ENCODE measurements at places on chromosomes 5 and 9. TPM values are rescaled to one million over a fixed set of nuclear protein-coding genes. Genes with fewer than 3 reads are reported as not detected.

The FAT2 gene
- total RNA-seq = not detected

The PCDHGC3 gene
- total RNA-seq = 142 TPM

- H3K4me1 ChIP-seq = no peaks in the 10 kb centered on the region
- no peaks in the 10 kb centered on the region for H3K36me3 ChIP-seq
- DNase-seq = no peak
- H3K27me3 ChIP-seq = no peaks in the 10 kb centered on the region
- no peak overlapping the region for H3K4me3 ChIP-seq
- H3K27ac ChIP-seq = no peak overlapping the region
These were observed 412.7 kb downstream of the CDH10 start for GRCh38 chr5:24232041-24232440.

GRCh38 chr9:27353474-27354229 lies 56.7 kb upstream of the EQTN start:
- no peaks in the 10 kb centered on the region for H3K36me3 ChIP-seq
- H3K4me1 ChIP-seq = no peaks in the 10 kb centered on the region
- no peak overlapping the region for H3K27ac ChIP-seq
- H3K27me3 ChIP-seq = no peaks in the 10 kb centered on the region

DNA sequence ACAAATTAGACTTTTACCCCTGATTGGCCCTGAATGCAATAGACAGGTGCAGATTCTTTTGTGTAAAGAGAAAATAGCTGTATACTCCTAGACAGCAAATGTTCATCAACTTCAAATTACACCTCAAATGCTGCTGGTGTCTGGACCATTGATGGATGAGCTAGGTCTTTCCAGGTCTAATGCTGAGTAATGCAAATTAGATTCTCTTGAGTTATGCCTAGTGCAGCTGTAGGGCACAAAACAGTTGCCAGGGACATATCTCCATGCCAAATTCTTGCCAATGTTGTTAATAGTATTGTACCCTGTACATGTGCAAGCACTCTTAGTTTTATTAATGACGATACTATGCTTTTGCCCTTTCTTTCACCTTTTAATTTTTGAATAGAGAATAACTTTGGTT lies 72.3 kb upstream of the CNTLN start:
- no peak overlapping the region for H3K27ac ChIP-seq
- H3K27me3 ChIP-seq = no peaks in the 10 kb centered on the region
- DNase-seq = no peak
- H3K36me3 ChIP-seq = no peaks in the 10 kb centered on the region
- no peak overlapping the region for H3K4me3 ChIP-seq
- H3K4me1 ChIP-seq = no peaks in the 10 kb centered on the region

GRCh38 chr5:128264564-128265360 lies 181.2 kb downstream of the SLC12A2 start:
- no peak overlapping the region for H3K27ac ChIP-seq
- peaks cover 40% of the 10 kb centered on the region for H3K36me3 ChIP-seq
- no peaks in the 10 kb centered on the region for H3K4me1 ChIP-seq
- peaks cover 11% of the 10 kb centered on the region for H3K27me3 ChIP-seq
- no peak overlapping the region for H3K4me3 ChIP-seq

DNA sequence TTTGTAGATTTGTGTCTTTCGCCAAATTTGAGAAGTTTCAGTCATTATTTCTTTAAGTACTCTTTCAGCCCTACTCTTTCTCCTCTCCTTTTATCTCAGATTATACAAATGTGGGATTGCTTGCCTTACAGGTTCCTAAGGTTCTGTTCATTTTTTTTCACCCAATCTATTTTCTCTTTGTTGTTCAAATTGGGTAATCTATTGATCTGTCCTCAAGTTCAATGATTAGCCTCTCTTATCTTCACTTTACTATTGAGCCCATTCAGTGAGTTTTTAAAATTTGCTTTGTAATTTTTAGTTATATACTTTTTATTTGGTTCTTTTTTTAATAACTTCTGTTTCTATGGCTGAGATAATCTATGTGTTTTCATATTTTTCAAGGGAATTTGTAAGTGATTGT lies 282.1 kb downstream of the FER start:
- H3K27me3 ChIP-seq = no peaks in the 10 kb centered on the region
- H3K4me3 ChIP-seq = no peak overlapping the region
- peaks cover 20% of the 10 kb centered on the region for H3K4me1 ChIP-seq
- DNase-seq = no peak
- H3K36me3 ChIP-seq = no peaks in the 10 kb centered on the region
- H3K27ac ChIP-seq = no peak overlapping the region

- no peaks in the 10 kb centered on the region for H3K27me3 ChIP-seq
- H3K27ac ChIP-seq = peak overlapping the region; percentile 83
- H3K4me3 ChIP-seq = peak overlapping the region; percentile 67
- H3K36me3 ChIP-seq = no peaks in the 10 kb centered on the region
- peaks cover 45% of the 10 kb centered on the region for H3K4me1 ChIP-seq
- peak; percentile 94 for DNase-seq
These were observed 19.0 kb downstream of the TMEM8B start for GRCh38 chr9:35847792-35848572.

DNA sequence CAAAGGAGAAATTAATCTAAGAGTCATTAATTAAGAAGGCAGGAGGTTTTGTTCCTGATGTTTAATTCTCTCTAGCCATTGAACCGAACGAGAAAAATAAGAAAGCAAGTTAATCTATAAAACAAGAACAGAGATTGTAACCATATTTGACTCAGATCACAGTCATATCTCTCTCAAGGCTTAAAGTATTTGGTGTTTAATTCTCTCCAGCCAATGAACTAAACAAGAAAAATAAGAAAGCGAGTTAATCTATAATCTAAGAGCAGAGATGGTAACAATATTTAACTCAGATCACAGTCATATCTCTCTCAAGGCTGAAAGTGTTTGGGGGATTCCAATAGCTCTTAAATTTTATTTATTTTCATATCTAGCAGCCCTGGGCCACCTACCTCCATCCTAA lies 74.4 kb upstream of the SHISAL2B start:
- H3K27me3 ChIP-seq = peaks cover 1% of the 10 kb centered on the region
- H3K4me1 ChIP-seq = no peaks in the 10 kb centered on the region
- no peak overlapping the region for H3K27ac ChIP-seq
- no peak for DNase-seq

DNA sequence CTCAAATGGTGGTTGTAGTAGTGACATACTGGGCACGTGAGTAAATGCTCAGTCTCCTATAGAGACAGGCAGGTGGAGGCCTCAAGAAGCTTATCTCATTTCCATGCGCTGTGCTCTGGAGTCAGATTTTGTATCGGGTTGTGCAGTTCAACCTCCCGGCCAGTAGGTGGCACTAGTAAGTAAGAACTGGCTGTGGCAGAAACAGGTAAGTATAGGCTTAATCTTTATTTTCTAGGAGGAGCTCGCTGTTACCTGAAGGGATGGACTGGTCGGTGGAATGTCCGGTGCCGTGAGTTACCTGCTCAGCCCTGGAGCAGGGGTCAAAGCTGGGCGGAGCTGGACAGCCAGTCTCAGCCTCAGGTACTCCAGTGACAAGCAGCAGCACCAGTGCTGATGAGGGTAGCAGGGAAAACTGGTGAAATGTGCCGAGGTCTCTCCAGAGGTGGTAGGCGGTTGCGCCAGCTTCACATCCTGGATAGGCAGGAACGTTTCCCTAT lies 880.1 kb upstream of the SEMA6A start:
- H3K27me3 ChIP-seq = no peaks in the 10 kb centered on the region
- no peak overlapping the region for H3K4me3 ChIP-seq
- DNase-seq = no peak
- H3K27ac ChIP-seq = no peak overlapping the region

- no peaks in the 10 kb centered on the region for H3K27me3 ChIP-seq
- H3K4me1 ChIP-seq = no peaks in the 10 kb centered on the region
- no peak overlapping the region for H3K27ac ChIP-seq
- DNase-seq = no peak
These were observed 7.9 kb upstream of the ENG start for GRCh38 chr9:127862075-127863011.

- H3K36me3 ChIP-seq = no peaks in the 10 kb centered on the region
- no peak overlapping the region for H3K27ac ChIP-seq
- H3K4me1 ChIP-seq = no peaks in the 10 kb centered on the region
These were observed 8.3 kb upstream of the CCNO start for GRCh38 chr5:55241746-55242145.

DNA sequence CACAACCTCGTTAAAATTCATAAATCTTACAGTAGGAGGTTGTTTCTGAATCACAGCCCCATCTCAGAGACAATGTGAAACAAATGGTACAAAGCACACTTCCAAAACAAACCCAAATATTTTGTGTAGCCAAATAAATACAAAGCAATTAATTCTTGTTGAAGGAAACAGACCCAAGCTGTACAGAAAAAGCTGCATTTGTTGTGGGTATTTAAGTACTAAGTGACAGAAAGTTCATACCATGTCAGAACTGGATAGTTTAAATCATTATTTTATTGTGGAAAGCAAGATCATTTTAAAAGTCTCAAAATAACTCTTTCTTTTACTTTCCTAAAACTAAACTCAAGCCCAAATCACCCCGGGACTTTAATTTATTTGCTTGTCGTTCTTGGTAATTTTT lies 570.7 kb downstream of the ELAVL2 start:
- no peaks in the 10 kb centered on the region for H3K27me3 ChIP-seq
- no peak overlapping the region for H3K4me3 ChIP-seq
- DNase-seq = no peak
- H3K36me3 ChIP-seq = no peaks in the 10 kb centered on the region

DNA sequence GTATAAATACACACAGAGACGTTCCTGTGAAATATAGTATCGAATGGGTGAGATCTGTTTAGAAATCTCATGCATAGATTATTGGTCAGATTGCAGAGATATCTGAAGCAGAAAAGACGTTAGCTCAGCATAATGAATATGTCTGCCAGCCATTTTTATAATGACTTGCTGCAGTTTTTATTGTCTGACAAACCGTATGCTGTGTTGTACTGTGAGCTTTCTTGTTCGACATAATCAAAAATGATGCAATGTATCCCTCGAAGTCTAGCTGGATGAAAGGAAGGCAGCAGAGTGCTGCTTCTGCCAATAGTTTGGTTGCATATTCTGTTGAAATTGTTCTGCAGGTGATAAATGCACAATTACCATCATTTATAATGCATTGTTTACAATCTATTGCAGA lies 514.9 kb upstream of the ARRDC3 start:
- H3K27ac ChIP-seq = no peak overlapping the region
- H3K4me3 ChIP-seq = no peak overlapping the region
- no peaks in the 10 kb centered on the region for H3K27me3 ChIP-seq
- H3K36me3 ChIP-seq = no peaks in the 10 kb centered on the region
- no peaks in the 10 kb centered on the region for H3K4me1 ChIP-seq

GRCh38 chr9:133132174-133132573 lies 11.1 kb upstream of the RALGDS start:
- peaks cover 30% of the 10 kb centered on the region for H3K4me1 ChIP-seq
- DNase-seq = no peak
- peak overlapping the region; percentile 100 for H3K27ac ChIP-seq
- H3K36me3 ChIP-seq = no peaks in the 10 kb centered on the region

The OR1L6 gene
- not detected for total RNA-seq

The LRRC19 gene
- total RNA-seq = not detected

The DMRT2 gene
- total RNA-seq = not detected

DNA sequence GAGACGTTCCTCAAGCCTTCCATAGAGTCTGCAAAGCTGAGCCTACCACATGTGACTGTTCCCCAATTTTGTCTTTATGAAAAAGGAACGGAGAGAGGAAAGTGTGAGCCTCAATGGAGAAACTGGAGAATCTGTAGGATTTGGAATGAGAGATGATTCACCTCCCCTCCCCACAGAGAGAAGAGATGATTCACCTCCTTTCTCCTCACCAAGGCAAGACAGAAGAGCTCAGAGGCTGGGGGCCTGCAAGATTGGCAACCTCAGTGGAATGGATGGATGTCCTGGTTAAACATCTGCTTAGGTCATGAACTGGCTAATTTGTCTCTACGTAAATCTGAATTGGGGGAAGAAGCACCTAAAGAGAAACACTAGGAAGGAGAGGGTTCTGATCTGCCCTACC lies 17.0 kb upstream of the MOCS2 start:
- no peaks in the 10 kb centered on the region for H3K27me3 ChIP-seq
- peak; percentile 45 for DNase-seq
- peak overlapping the region; percentile 38 for H3K4me3 ChIP-seq

GRCh38 chr5:10455277-10455670 lies 13.6 kb downstream of the ROPN1L start:
- H3K4me1 ChIP-seq = peaks cover 71% of the 10 kb centered on the region
- no peak for DNase-seq
- H3K4me3 ChIP-seq = peak overlapping the region; percentile 80

The PELO gene
- 79.7 TPM for total RNA-seq

DNA sequence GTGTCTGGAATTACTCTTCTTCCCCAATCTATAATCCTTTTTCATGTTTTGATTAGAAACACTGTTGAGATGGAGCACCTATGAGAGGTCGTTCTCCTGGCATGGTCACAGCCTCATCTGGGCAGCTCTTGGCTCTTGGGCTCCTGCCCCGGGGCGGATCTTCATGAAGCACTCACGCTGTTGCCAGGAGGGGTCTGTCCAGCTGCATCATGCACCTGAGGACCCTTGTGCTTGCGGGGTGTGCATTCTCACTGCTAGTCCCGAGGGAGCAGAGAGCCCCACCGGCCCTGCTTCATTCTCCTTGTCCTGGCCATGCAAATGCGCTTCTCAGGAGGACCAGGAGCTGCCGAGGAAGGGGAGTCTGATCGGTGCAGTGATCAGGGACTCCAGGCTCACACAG lies 117.6 kb upstream of the S1PR3 start:
- peaks cover 1% of the 10 kb centered on the region for H3K27me3 ChIP-seq
- H3K4me1 ChIP-seq = peaks cover 25% of the 10 kb centered on the region
- no peak overlapping the region for H3K27ac ChIP-seq
- H3K4me3 ChIP-seq = no peak overlapping the region
- DNase-seq = no peak

DNA sequence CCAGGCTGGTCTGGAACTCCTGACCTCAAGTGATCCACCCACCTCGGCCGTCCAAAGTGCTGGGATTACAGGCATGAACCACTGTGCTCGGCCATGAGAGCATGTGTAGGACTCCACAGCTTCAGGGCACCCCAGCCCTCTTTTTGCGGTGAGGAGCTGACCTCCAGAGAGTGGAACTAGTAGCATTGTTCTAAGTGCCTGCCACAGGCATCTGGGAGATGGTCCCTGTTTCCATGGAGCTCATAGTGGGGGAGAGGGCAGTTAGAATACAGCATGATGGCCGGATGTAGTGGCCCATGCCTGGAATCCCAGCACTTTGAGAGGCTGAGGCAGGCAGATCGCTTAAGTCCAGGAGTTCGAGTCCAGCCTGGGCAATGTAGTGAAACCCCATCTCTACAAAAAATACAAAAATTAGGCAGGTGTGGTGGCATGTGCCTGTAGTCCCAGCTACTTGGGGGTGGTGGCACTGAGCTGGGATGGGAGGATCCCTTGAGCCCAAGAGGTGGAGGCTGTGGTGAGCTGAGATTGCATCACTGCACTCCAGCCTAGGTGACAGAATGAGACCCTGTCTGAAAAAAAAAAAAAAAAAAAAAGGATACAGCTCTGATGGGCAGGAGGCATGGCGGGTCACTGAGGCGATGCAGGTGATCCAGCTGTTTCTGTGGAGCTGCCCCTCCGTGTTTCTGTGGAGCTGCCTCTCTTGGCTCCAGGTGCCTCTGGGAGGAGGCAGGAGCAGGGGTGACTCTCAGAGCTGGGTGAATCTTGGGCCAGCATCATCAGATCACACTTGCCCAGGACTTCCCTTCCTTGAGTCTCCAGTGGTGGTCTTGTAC lies 4.2 kb downstream of the ASS1 start:
- no peak overlapping the region for H3K4me3 ChIP-seq
- H3K36me3 ChIP-seq = no peaks in the 10 kb centered on the region
- DNase-seq = no peak
- no peak overlapping the region for H3K27ac ChIP-seq
